CD4-positive, alpha-beta T cell treated with Interleukin-4 for 1 hour (primary cell): ENCODE measurements at places on chromosomes 13 and 19.
A peak's percentile ranks its signal among the peaks of the same experiment; 100 is the strongest.

DNA sequence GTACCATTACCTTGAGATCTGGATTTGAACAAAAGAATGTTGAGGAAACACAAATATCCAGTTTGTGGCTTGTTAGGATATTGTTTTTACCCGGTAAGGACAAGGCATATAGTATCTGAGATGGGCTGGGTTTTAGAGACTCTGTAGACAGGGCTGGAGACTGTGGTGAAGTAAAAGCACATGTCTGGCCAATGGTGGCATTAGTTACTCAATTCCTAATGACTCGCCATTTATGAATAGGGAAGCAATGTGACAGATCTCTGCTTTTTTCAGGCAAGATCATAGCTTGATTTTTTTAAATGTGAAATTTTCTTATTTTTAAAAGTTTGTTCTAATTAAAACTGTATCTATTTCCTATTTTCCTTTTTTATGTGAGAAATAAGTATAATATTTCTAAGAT, 371.1 kb upstream of the SPRY2 start:
- no peak for DNase-seq

GRCh38 chr19:42254089-42254849, 659 bp downstream of the ERF start:
- DNase-seq, result peak; percentile 81

DNA sequence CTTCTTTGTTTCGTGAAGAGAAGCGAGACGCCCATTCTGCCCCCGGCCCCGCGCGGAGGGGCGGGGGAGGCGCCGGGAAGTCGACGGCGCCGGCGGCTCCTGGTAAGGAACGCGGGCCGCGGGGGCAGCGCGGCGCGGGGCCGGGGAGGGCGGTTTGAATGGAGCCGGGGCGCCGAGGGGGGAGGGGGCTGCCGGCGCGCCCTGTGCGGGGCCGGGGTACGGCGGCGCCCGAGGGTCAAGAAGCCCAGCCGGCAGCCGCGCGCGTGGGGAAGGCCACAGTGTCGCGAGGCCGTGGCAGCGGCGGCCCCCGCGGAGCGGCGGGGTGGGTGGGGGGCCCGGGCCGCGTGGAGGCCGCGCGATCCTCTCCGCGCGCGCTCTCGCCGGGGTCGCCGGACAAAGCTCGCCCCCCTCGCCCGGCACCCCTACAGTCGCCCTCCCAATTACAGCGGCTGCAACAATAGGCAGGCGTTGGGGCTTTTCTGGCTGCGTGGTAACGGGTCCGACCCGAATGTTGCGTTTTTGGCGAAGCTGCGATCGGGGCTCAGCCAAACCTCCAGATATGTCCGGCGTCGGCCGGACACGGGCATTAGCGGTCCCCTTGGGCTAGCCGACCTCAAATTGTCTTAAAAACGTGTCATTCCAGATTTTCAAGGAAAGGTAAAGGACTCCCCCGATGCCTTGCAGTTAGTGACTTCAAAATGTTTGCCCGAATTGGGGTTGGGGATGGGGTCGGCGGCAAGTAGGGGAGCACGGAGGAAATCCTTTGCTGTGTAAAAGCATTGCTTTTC, 437 bp downstream of the SMARCA4 start:
- peak; percentile 26 for DNase-seq

GRCh38 chr13:38496917-38497316, 147.3 kb downstream of the UFM1 start:
- DNase-seq, result no peak

DNA sequence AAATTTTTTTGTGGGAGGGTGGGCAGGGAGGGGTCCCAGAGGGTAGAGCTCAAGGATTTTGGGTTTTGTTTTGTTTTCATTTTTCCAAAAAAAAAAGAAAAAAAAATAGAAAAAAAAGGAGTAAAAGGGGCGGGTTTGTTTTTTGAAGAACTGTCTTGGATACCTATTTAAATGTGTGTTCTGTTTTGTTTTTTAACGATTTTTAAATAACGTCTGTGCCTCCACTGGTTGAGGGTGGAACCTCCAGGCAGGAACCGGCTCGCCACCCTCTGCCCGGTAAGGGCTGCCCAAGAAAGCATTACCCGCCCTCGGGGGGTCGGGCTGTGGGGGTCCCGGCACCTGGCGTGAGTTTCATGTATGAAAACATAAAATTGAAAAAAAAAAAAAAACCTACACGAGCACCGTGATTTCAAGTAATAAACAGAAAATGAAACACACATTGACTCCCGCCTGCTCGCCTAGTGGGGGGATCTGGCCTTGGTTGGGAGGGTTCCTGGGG, 10.4 kb downstream of the MIDN start:
- DNase-seq, result no peak

- DNase-seq, result no peak
These were observed 18.1 kb downstream of the DHRS12 start for GRCh38 chr13:51785712-51786424.

GRCh38 chr13:51728275-51728673, 75.7 kb downstream of the DHRS12 start:
- DNase-seq, result no peak

GRCh38 chr19:6489278-6490061, 7.9 kb upstream of the DENND1C start:
- peak; percentile 30 for DNase-seq

DNA sequence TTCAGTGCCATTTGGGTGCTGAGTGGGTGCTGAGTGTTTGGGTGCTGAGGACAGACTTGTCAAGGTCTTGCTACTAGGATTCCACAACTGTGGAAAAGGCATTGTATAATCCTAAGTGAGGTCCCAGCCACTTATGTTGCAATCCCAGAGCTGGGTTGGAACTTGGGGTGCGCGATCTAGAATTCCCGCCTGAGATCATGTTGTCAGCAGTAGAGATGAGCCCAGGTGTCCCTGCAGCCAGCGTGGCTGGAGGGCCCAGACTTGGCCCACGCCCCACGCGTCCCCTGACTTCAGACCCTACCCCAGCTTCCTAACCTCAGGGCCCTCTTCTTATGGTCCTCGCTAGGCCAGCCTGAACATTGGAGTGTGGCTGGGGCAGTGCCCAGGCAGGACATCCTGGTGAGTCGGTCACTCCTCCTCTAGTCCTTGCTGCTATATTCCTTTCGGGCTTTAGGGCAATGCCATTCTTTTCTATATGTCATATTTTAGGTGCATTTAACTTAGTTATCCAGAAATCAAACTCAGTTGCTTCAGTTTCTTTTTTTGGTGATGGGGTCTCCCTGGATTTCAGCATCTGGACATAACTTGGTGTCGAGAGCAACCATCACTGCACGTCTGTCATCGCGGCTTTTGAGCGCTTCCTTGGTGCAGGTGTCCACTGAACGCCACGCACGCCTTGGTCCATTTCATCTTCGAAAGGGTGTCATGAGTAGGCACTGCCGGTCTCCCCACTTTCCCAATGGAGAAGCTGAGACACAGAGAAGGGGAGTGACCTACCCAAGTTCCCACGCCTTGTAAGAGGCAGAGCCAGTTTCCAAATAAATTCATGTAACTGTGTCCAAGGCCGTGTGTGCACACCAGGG, 46.4 kb upstream of the F7 start:
- no peak for DNase-seq

GRCh38 chr13:41457589-41458186, 338 bp downstream of the RGCC start:
- DNase-seq, result no peak

GRCh38 chr19:3976495-3977241, 5.8 kb upstream of the DAPK3 start:
- DNase-seq, result no peak

DNA sequence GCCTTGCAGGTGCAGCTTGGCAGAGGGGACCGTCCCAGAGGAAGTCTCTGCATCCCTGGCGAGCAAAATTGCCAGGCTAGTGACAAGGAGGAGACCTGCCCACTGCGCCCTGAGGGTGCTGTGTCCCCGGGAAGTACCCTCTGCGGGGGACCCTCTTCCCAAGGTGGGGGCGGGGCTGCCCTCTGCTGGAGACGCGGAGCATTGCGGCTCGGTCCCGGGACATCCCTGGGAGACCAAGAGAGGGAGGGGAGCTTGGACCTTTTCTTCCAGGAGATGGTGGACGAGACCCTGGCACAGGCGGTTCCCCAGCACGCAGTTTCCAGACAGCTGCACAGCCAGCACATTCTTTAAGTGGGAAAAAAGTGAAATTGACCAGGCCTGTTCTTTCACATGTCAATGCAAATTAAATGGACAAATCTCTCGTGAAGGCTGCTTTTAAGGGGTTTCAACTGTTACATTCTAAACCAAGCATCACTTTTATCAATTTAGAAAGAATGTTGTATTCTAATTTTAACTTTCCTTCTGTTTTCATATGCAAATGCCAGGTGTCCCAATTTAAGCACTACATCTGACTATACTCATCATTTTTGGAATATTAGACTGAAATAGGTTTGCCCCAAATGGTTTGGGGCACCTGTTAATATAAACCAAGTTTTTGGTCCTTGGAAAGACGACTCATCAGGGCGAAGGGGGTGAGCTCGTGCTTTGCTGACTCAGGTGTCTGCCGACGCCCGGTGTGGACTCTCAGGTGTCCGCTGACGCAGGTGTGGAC, 60.7 kb downstream of the MCF2L start:
- peak; percentile 22 for DNase-seq

DNA sequence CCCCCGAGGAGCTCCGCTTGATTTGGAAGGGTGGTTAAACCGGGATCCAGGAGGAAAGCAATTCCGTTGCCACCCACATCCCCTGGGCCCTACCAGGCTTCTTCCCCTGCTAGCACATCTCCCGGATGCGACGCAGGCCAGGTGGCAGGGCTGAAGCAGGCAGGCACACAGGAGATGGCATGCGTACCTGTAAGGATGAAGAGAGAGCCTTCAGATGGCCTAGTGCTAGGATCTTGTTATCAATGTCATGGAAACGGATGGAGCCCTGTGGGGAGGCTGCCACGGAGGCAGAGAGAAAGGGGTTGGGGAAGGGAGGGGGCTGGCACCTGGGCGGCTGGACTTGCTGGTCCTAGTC, 8.5 kb upstream of the SOX1 start:
- no peak for DNase-seq

DNA sequence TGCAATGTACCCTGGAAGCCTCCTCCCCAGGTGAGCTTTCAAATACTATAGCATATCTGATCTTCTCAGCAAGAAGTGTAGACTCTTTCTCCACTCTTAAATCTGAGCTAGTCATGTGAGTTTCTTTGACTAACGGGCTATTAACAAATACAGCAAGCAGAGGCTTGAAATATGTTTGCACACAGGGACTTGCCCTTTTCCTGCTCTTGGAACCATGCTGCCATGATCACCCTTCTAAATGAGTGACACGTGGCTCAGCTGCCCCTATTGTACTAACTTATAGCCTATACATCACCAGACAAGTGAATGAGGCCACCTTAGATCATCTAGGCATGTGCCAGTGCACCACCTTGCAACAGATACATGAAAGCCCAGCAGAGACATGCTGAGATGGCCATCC, 13.3 kb upstream of the SUCLA2 start:
- DNase-seq, result no peak

DNA sequence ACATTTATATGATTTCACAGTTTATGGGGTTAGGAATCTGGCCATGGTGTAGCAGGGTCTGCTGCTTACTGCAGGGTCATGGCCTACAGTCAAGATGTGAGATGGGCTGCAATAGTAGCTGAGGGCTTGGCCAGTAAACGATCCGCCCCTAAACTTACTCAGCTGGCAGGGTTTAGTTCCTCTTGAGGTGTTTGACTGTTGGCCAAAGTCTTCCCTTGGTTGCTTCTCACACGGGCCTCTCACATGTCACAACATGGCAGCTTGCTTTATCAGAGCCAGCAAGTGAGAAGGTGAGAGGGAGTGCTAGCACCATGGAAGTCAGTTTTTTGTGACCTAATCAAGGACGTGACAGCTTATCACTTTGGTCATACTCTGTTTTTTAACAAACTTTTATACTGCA, 77.1 kb downstream of the DNAJC3 start:
- DNase-seq, result no peak

- no peak for DNase-seq
These were observed 170.7 kb downstream of the DCT start for GRCh38 chr13:94308832-94309231.

- DNase-seq, result peak; percentile 28
These were observed 6.8 kb downstream of the CYSLTR2 start for GRCh38 chr13:48660361-48661076.

DNA sequence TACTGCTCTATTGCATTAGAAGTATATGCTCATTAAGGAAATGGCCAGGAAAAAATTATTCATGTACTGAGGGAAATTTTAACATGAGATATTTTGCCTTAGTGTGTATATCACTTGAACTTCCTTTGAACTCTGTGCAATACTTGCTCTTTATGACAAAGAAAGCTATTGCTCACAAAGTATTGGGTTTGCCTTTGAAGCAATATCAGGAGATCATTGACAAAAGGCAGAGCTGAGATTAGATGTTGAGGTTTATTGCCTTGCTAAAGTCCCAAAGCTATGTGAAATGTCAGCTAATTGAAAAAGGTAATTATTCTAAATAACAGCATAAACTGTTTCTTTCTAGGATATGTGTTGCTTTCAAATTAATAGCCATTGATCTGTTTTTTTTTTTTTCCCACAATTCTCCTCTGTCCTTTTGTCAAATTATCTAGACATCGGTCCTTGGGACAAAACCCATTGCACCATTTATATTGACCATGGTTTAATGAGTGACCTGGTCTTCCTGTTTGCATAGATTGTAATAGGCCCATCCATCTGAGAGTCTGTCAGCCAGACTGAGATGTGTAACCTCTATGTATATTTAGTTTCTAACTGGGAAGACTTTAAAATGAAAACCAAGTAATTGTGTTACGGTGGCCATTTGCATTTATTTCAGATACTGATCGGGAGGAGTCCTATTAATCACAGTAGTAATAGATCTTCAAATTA, 752.7 kb upstream of the GPC6 start:
- DNase-seq, result no peak

- peak; percentile 38 for DNase-seq
These were observed 59.9 kb downstream of the LIG4 start for GRCh38 chr13:108155185-108156106.

- no peak for DNase-seq
These were observed 62.7 kb downstream of the COL4A1 start for GRCh38 chr13:110244071-110244830.

- DNase-seq, result no peak
These were observed 54.5 kb downstream of the RASA3 start for GRCh38 chr13:114077933-114078325.

GRCh38 chr13:59318320-59318930, 845.3 kb downstream of the DIAPH3 start:
- DNase-seq, result peak; percentile 21

DNA sequence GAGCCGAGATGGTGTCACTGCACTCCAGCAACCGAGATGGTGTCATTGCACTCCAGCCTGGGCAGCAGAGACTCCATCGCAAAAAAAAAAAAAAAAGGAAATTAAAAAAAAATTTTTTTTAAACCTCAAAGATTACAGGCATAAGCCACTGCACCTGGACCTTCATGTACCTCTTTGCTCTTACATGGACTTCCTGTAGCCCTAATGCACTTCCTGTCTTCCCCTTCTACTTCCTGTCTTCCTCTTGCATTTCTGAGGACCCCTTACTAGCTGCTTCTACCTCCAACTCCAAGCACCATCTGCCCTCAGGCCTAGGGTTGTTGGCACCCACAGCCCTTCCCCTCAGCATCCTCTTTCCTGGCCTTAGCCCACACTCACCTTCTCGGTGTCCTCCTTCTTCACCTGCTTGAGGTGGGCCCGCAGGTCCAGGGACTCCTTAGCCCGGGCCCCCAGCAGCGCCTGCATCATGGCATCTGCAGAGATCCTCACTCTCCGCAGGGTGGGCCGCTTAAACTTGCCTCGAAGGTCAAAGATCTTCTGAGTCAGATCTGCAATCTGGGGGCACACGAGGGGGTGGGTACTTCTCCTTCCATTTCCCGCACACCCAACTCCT, 3.8 kb downstream of the TNNI3 start:
- DNase-seq, result no peak

- DNase-seq, result no peak
These were observed 257.4 kb downstream of the TDRD3 start for GRCh38 chr13:60654415-60654814.
